Dorsolateral prefrontal cortex (tissue), 122 donors: ENCODE measurements at places on chromosomes 3 and 15. TPM values are rescaled to one million over a fixed set of nuclear protein-coding genes. Genes with fewer than 3 reads are reported as not detected.

Gene A4GNT
- not detected for total RNA-seq

Gene TRPM1
- 1.5 TPM for total RNA-seq

Gene ADGRG7
- total RNA-seq: not detected

Gene HTR3E
- not detected for total RNA-seq

Gene MYL3
- 6.9 TPM for total RNA-seq

Gene CIAO2A
- total RNA-seq: 25.4 TPM

Gene RARB
- 19.8 TPM for total RNA-seq

Gene TMEM212
- not detected for total RNA-seq

Gene SAMD7
- not detected for total RNA-seq

Gene PLCH1
- 23.3 TPM for total RNA-seq

Gene CD200
- total RNA-seq: 85.1 TPM

Gene THSD4
- 6.6 TPM for total RNA-seq

Gene CKMT1B
- total RNA-seq: 147 TPM
